ENCODE measurements at places on chromosomes 4 and X. TPM values are rescaled to one million over a fixed set of nuclear protein-coding genes. Genes with fewer than 3 reads are reported as not detected.

- no peak for DNase-seq
Observed at GRCh38 chr4:52550186-52550585, 108.9 kb downstream of the USP46 start.

GRCh38 chrX:103913356-103914020 is 48.9 kb upstream of the TMSB15B start:
- no peak for DNase-seq

- no peak for DNase-seq
Observed at GRCh38 chr4:78213218-78213617, 156.1 kb downstream of the FRAS1 start.

- no peak for DNase-seq
Observed at GRCh38 chr4:182318256-182318655, 75.1 kb downstream of the TENM3 start.

GRCh38 chr4:7333801-7334421 is 100.8 kb downstream of the PSAPL1 start:
- no peak for DNase-seq

DNA sequence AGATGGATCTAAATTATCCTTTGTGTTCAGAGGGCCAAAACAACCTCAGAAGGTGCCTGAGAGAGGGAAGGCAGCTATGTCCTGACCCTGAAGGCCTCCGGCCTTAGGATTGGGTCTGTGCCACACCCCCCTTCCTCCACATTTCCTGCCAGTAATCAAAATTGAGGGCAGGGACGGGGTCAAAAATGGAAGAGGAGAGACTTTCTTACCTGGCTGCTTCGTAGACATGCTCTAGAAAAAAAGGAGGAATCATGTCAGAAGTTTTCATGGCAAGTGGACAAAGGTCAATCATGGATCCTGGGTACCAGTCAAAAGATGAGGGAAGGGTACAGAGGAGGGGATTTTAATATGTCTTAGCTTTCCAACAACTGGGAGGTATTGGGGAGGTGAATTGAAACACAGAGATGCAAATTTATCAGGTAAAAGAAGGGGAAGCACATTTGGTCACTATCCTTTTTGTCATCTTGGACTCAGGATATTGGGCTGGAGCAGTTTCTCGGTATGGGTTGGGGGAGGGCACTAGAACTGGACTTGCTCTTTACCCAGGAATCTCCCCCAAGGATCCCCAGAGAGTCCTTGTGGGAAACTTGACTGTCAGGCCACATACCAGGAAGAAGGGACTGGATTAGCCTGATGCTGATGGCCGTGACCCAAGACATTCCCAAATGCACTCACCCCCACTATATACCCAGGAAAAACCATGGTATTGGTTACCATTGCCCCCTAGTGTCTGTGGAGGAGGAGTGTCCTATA is 17.1 kb downstream of the VSIG4 start:
- DNase-seq: no peak

DNA sequence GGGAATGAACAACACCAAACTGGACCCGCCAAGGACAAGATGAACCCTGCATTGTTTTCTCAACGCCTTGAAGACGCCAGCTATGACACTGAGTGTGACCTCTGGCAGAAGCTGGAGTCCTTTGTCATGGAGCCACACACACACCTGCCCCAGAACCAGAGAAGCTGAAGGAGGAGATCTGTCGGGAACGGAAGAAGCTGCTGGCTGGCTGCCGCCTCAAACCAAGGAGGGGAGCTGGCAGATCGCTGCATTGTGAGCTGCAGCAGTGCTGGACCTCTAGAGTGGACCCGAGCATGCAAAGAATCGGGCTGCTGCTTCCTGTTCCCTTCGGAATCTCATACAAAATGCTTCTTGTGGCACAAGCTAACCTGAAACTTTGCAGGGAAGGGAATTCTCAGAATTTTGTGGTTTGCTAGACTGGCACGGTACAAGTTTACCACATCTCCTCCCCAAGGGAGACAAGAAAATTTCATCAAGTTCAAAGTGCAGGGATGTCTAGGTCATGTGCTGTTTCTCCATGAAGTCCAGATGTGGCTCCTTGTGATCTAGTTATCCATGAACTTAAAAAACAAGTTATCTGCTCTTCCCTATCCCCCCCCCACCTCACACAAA is 23.4 kb upstream of the GLRB start:
- no peak for DNase-seq

GRCh38 chr4:52873191-52873590 is 11.1 kb downstream of the RASL11B start:
- DNase-seq: no peak

GRCh38 chr4:27084685-27085361 is 224.2 kb downstream of the STIM2 start:
- no peak for DNase-seq

DNA sequence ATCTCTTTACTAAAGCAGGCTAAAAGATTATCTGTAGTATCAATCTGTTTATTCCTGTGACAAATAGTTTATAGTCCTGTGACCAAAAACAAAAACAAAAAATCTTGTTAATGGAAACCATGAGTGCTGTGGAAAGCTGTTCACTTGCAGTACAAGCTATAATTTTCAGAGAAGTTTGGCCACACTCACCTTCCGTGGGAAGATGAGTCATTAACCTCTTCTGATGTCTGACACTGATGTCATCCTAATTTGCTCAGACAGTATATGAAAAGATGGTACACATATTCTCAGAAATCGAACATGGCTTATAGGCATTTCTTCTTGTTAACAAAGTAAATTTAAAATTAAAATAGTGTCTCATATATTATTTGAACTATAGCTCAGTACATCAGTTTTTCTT is 19.9 kb upstream of the ENPP6 start:
- no peak for DNase-seq

- no peak for DNase-seq
Observed at GRCh38 chr4:61812171-61812570, 612.0 kb downstream of the ADGRL3 start.

DNA sequence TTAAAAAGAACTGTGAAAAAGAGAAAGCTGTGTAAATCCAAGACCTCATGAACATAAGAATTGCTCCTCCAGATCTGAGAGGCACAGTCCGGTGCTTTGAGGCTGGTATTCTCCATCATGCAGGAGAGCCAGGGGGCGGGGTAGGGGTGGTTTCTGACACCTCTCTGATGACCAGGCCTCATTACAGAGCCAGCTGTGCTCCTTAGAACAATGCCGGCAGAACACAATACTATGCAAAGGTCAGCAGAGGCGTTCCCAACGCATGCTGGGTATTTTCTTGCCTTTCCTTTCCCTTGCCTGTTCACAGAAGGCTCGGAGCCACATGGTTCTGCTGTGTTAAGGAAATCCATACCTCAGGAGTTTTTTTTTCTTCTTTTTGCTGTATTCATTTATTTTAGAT is 91.2 kb upstream of the SOD3 start:
- DNase-seq: no peak

- DNase-seq: no peak
Observed at GRCh38 chr4:151417766-151418376, 8.9 kb downstream of the FHIP1A start.

- DNase-seq: no peak
Observed at GRCh38 chrX:1361275-1361674, 24.7 kb downstream of the IL3RA start.

GRCh38 chrX:39470588-39471407 is 627.0 kb downstream of the BCOR start:
- no peak for DNase-seq

GRCh38 chrX:15854080-15854655 is 445 bp downstream of the AP1S2 start:
- peak; percentile 62 for DNase-seq

GRCh38 chr4:1501754-1502500 is 95.7 kb upstream of the NKX1-1 start:
- no peak for DNase-seq

DNA sequence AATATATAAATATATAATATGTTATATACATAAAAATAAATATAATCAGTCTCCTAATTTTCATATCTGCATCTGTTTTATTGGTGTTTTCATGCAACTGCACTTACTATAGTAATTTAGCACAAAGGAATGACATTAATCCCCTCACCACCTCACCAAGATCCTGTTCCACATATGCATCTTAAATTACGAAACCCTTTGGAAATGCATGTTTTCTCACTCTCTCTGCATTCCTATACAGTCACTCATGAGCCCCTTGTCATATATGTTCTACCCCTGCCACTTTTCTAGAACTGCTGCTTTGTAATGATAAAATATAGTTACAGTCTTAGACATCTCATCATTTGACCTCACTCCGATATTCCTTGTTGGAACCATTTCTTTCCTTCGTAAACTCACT is 728.7 kb upstream of the SLIT2 start:
- DNase-seq: no peak

GRCh38 chr4:30380404-30380998 is 339.7 kb upstream of the PCDH7 start:
- DNase-seq: no peak

GRCh38 chrX:123083924-123084323 is 100.2 kb upstream of the GRIA3 start:
- DNase-seq: no peak

DNA sequence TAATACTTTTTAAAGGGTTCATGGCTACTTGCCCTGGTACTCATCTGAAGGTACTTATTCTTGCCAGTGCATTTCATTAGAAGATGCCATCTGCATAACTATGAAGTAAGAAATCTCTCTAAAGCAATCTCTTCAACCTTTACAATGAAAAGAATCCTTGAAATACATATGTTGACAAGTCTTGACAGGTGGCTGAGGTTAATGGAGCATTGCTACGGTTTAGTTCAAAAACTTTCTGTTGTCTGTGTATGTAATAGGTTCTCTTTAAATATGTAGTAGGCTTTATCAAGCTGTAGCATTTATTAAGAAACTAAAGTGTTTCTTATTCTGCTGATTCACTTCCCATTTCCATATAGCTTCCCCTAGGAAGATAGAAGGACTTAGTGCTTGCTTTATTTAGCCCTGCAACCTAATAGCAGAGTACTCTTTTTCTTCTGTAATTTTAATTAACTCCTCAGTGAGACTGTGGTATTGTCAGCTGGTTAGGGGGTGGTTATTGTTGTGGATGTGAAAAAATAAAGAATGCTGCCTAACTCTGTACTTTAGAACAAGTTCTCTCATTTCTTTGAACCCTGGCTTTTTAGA is 39.3 kb downstream of the SLAIN2 start:
- no peak for DNase-seq

GRCh38 chrX:136636121-136636520 is 11.8 kb upstream of the CD40LG start:
- DNase-seq: no peak

- DNase-seq: no peak
Observed at GRCh38 chr4:59240011-59240410, 1960.1 kb upstream of the ADGRL3 start.

The SYTL5 gene
- total RNA-seq: 0.39 TPM

The PAGE2 gene
- total RNA-seq: not detected

The PRRG1 gene
- 17.4 TPM for total RNA-seq

The CLIC2 gene
- total RNA-seq: 13.0 TPM

The SRPX2 gene
- total RNA-seq: 14.9 TPM

The FGF2 gene
- 4.3 TPM for total RNA-seq

The AR gene
- total RNA-seq: 7.9 TPM

The AMER1 gene
- 4.1 TPM for total RNA-seq

The GPC3 gene
- 3.5 TPM for total RNA-seq

The FAM149A gene
- 6.8 TPM for total RNA-seq

The RPL9 gene
- 2,057 TPM for total RNA-seq

The STS gene
- total RNA-seq: 7.0 TPM

The RIPPLY1 gene
- total RNA-seq: not detected

The ANOS1 gene
- 3.6 TPM for total RNA-seq

The HMGN5 gene
- total RNA-seq: 3.6 TPM

The CASP3 gene
- total RNA-seq: 10.3 TPM

The HSD17B11 gene
- total RNA-seq: 33.8 TPM
